Epithelial cell of prostate (primary cell): ENCODE measurements at places on chromosomes 11 and 22.

DNA sequence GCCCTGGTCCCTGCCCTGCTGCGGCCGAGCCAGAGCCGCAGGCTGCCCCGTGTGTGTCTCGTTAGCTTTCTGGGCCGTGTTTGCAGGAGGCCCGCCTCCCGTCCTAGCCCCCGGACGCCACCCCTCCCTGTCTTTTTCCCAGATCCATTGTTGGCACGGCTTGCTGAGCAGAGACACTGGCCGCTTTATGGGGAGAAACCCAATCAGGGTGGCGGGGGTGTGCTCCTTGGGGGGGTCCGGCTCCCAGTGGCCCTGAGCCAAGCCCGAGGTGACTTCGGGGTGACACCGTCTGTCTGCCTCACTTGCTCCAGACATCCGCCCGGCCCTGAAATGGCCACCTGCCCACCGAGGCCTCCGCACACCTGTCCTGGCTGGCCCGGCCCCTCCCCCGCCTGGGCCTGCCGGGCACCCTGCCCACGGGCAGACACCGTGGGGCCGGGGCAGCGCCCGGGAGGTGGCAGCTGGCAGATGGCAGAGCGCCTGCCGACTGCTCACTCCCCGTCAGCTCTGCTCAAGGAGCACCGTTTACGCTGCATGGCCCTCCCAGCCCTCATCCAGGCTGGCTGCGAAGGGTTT is 43.1 kb upstream of the PPARA start:
- no peak for DNase-seq

DNA sequence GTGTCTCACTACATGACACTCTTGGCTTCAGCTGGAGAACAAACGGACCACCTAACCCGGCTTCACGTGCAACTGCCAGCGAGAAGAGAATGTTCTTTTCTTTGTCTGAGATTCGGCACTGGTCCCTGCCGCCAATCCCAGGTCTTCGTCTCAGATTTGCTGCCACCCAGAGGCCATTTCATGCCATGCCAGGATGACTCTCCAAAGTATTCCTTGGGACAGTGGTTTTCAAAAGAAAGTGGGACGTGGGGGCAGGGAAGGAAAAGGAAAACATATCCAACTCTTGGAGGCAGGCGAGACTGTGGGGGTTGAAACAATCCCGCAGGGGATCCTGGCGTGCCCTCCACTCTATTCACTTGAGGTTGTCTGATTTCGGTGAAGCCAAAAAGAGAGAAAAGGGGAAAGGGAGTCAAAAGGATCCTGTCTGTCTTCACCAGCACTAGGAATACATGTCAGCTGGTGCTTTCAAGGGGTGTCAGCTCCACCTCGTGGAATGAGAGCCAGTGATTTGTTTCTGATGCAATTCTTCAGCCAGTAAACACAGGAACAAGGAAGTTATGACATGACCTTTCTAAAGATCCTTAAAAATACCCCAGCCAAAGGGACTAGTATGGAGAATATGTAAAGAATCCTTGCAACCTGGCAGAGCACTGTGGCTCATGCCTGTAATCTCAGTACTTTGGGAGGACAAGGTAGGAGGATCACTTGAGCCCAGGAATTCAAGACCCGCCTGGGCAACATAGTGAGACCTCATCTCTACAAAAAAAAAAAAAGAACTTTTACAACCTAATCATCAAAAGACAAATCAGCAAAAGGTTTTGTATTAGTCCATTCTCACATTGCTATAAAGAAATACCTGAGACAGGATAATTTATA is 41.0 kb upstream of the APLNR start:
- DNase-seq = peak; percentile 73

DNA sequence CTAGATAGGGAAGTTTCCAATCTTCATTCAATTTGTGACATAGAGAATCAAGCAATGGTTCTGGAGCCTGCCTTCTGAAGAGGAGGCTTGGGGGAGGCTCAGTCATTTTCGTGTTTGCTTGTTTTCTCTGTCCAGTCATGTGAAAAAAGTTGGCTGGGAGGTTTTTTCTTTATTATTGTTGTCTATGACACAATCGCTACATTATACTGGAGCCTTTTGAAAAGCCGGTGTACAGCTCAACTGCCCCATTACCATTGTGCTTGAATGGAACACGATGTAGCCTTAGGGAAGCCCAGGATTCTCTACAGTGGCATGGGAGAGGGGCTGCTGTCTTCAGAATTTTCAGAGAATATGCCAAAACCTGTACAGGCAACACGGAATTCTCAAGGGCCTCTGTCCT is 57.9 kb upstream of the NCAM1 start:
- no peak for DNase-seq

- DNase-seq = no peak
Measured at GRCh38 chr11:75946531-75947530, 131.8 kb downstream of the UVRAG start.

DNA sequence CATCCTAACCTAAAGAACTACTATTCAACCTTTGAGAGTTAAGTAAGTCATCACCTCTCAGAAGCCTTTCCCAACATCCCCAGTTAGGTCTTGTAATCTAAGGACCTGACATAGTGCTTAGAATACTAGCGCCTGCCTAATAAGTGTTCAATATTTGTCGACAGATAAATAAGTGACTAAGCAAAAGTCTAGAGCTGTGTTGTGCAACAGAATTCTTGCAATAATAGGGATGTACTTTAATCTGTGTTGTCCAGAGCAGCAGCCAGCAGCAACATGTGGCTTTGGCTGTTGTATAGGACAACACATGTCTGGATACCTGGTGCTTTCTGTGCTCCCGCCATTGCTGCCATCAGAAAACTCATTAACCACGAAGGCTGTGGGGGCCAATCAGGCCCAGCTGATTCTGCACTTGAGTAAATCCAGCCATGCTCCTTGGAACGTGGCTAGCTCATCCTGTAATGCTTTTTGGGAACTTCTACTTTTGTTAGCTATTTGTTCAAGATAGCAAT is 66.8 kb upstream of the NTM start:
- no peak for DNase-seq

GRCh38 chr22:46049726-46050450 is 72.9 kb upstream of the WNT7B start:
- no peak for DNase-seq

DNA sequence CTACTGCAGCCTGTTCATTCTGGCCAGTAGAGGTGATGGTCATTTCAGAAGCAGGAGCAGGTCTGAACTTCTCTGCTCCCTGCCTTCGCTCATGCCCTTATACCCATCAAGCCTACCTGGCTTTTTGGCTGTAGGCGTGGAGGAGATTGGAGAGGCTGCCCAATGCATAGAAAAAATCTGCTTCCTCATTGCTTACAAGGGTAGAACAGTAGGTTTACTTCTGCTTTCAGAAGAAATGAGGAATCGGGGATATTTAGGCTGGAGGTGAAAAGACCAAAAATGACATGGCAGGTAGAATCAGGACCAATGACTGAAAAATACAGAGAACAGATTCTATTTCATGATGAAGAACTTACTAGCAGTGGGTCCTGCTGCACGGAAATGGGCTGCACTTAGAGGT is 72.9 kb upstream of the YWHAH start:
- DNase-seq = no peak

GRCh38 chr22:23062616-23063538 is 7.4 kb upstream of the GNAZ start:
- DNase-seq = no peak

DNA sequence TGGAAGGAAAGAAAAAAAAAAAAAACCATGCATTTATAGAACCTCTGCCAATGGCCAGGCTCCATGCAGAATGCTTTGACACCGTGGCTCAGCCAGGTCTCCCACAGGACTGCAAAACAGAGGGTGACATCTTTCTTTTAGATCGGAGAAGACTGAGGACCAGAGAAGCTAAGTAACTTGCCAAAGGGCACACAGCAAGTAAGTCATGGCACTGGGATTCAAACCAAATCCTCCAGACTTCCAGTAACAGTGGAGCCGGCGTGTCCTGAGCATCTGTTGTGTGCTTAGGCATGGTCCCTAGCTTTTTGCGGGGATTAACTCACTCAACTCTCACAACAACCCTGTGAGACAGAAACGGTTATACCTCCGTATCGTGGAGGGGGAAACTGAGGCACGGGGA is 20.7 kb downstream of the MGAT3 start:
- no peak for DNase-seq

- no peak for DNase-seq
Measured at GRCh38 chr11:1632053-1632714, 2.6 kb downstream of the KRTAP5-5 start.

DNA sequence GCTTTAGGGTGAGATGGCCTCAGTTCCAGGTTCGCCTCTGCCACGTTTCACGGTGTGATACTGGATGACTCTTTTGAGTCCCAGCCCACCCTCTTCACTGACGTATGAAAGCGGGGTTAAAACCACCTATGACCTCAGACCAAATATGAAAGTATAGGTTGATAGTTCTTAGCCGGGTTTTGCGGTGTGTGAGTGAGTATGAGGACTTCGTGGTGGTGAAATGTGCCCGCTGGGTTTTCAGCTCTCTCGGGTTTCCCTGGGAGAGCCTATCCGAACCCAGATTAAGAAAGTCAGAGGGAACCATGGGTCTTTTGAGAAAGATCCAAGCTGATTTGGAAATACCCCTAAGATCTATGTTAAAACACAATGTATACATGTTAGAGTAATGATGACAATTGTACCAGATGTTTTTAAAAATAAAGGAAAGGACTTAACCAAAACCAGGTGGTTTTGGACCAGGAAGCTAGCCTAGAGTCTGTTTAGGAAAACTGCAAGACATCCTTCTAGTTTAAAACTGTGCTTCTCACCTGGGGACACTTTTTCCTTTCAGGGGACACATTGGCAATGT is 25.8 kb upstream of the ST3GAL4 start:
- no peak for DNase-seq

- peak; percentile 79 for DNase-seq
Measured at GRCh38 chr22:33920927-33921524, 750 bp upstream of the LARGE1 start.

GRCh38 chr11:27052668-27053067 is 12.1 kb downstream of the BBOX1 start:
- no peak for DNase-seq

DNA sequence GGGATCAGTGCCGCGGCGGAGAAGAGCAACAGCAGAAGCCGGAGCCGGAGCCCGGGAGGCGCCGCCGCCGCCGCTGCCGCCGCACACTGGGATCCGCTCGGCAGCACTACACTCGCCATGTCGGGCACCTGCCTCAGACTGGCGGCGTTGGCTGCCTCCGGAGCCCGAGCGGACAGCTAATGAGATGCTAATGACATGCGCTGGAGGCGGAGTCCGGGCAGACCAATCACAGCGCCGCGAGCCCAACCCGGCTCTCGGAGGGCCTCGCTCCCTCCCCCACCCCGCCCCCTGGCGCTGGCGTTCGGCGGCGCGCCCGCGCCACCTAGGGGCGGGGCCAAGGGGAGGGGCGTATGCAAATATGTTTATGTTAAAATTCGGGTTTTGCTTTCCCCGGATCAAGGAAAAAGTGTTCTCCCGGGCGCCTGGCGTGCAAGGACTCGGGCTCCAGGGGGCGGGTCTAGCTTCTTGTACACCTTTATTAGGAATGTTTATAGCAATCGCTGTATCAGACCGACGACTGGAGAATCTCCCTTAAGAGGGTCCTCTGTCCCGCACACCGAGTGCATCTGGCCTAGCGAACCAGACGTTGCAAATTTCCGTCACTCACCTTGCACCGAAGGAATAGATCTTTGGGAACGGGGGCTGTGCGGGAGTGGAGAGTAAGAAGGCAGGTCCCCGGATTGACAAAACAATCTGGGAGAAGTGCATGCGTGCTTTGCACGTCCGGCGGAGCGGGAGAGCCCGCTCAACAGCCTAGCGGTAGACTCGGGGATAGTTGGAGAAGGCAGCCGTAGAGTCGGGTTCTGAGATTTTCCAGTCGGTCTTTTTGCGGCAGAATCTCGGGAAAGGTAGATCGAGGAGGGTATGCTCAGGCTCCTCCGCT is at the start of gene CADM1:
Gene CADM1, minus strand, starts transcription at position 140 of the 883 bp plus-strand sequence.
- DNase-seq = peak; percentile 78

GRCh38 chr11:20203831-20204230 is 43.6 kb upstream of the DBX1 start:
- DNase-seq = no peak

GRCh38 chr22:23789638-23790037 is 2.9 kb downstream of the SMARCB1 start:
- DNase-seq = no peak

GRCh38 chr22:29031227-29032011 is 30.2 kb downstream of the C22orf31 start:
- DNase-seq = no peak

GRCh38 chr22:42991010-42991651 is 23.8 kb downstream of the PACSIN2 start:
- DNase-seq = no peak

DNA sequence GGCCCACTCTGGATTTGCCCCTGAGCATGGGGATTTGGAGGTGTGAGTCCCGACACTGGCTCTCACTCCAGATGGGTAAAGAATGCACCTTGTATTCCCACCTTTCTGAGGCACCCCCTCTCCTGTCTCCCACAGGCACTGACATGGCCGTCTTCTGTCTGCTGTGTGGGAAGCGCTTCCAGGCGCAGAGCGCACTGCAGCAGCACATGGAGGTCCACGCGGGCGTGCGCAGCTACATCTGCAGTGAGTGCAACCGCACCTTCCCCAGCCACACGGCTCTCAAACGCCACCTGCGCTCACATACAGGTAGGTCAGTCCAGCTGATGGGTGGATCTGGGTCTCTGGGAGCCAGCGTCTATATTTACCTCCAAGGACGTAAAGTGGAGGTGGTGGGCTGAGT is 54.2 kb upstream of the NNMT start:
- no peak for DNase-seq

DNA sequence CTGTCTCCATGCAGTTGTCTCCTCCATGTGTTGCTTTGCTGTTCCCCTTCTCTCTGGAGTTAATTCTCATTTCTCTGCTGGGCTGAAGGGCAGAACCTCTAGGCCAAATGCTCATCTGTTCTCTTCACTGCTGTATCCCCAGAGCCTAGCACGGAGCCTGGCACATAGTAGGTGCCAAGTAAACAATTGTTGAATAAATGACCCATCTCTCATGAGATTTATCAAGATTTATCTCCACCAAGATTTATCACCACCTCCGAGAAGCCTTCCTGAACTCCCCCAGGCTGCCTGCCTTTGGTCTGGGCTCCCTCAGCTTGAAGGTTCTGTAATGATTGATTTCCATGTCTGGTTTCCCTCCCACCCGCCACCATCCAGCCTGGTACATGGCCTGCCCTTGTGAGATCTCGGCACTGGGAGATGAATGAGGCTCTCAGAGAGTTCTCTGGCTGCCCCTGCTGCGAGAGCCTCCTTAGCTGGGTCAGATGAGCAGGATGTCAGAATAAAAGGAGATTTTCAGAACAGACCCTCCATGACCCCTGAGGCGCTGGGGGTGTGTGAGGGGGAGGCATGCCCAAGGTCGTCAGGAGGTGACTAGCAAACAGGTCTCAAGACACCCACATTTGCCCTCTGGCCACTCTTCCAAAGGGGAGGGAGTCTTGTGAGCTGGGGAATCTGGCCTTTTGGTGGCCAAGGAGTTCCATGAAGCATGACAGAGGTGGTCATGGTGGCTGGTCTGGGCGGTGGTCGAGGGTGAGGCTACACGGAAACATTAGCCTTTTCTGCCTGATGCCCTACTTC is 2.4 kb upstream of the GDPD5 start:
- no peak for DNase-seq

DNA sequence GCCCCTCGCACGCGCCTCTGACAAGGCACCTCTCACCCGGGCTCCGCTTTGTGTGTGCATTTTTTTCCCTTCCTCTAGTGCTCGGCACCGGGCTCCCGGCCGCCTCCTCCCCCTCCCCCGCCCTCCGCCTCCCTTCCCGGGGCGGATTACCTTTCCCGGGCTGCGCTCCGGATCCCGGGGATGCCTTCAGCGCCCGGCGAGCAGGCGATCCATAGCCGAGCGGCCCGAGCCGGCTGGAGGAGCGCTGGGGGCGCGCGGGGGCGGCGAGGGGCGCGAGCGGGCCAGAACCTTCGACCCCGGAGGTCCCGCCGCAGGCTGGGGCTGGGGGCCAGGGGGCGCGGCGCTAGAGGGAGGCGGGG is 282 bp downstream of the MPPED2 start:
- no peak for DNase-seq
